ENCODE measurements at places on chromosomes 2 and 18.

DNA sequence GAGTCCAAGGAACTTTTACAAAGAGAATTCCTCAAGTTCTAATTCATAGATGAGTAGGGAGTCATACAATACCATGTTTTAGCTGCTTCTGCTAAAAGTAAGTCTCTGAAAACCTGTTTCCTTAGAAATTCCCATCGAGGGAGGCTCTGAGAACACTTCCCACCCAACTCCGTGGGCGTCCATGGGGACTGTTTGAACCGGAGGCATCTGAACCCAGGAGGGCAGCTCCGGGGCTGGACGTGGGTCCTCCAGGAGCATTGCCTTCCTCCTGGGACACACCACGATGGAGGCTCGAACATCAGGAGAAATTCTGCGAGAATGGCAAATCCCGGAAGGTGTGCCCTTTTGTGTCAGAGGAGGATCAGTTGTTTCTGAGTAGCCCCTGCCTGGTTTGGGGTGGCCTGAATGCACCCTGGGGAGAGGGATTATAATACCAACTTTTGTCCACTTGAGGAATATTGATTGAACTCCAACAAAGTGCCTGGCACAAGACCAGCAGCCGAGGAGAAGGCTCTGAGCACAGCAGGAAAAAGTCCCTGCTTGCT lies 327.5 kb upstream of the SALL3 start:
- no peak for DNase-seq

GRCh38 chr2:188787021-188787657 lies 187.0 kb upstream of the COL3A1 start:
- DNase-seq = peak; percentile 90

- no peak for DNase-seq
These were observed 108.4 kb upstream of the RMDN2 start for GRCh38 chr2:37816686-37817085.

DNA sequence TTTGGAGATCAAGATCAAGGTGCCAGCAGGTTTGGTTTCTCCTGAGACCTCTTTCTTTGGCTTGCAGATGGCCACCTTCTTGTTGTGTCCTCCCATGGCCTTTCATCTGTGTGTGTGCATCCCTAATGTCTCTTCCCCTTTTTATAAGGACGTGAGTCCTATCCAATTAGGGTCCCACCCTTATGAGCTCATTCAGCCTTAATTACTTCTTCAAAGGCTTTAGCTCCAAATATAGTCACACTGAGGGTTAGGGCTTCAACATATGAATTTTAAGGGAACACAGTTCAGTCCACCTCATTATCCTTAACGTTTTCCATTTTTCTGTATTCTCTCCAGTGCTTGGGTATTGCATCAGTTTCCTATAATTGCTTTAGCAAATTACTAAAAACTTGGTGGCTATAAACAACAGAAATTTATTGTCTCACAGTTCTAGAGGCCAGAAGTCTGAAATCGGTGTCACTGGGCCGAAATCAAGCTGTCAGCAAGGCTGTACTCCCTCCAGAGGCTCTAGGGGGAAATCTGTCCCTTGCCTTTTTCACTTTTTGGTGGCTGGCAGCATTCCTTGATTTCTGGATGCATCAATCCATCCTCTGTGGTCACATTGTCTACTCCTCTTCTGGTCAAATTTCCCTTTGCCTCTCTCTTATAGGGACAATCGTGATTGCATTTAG lies 34.1 kb downstream of the CDC42EP3 start:
- no peak for DNase-seq

DNA sequence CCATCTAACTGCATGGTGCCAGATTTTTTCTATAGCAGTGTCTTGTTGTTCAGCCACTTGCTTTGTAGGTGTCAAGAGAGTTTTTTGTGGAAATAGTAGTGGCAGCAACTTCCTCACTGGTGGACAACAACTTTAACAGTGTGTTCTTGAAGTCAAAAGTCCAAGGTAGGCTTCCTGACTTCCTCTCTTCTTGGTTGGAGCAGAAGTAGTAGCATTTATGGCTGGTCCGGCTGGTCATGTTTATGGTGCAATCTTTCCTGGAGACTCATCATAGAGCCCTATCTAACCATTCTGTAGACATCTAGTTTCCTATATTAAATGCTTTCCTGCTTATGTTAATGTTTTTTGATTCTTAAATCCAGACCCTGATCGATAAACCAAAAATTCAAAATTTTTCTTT lies 11.7 kb downstream of the GPR75 start:
- no peak for DNase-seq

DNA sequence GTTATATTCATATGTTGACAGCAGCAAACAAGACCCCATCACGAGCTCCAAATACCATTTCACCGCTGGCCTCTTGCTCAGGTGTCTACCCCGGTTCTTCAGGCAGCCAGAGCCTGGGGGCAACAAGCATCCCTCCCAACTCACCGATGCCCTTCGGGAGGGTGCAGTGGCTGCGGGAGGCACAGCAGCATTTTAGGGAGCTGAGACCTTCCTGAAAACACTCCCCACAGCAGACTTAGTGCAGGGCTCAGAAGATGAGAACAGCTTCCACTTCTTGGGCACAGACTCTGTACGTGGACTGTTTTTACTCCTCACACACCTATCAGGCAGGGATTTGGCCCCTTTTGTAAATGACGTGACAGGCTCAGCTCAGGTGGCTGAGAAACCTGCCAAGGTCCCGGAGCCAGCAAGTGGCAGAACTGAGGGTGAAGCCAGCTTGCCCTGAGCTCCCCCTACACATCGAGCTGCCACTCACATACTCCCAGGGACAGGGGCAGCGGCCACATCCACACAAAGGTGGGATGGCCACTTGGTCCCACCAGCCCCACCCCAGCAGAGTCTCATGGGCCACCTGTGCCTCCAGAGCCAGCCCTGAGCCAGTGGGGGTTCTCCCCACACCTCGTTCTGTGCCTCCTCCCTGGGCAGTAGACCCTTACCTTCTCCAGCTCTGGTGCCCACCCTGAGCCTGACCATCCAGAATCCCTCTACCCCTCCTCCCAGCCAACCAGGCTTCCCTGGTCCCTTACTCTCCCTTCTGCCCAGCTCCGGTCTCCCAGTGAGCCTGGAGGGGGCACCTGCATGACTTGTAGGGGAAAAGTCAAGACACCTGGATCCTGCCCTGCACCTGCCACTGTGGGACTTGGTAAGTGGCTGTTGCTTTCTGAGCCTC lies 28.5 kb downstream of the CYP27C1 start:
- DNase-seq = no peak

DNA sequence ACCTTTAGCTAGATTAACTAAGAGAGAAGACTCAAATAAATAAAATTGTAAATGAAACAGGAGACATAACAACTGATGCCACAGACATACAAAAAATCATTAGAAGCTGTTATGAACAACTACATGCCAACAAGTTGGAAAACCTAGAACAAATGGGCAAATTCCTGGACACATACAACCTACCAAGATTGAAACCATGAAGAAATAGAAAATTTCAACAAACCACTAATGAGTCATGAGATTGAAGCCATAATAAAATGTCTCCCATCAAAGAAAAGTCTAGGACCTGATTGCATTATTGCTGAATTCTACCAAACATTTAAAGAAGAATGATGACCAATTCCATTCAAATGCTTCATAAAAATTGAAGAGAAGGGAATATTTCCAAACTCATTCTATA lies 54.3 kb downstream of the ST3GAL5 start:
- DNase-seq = no peak

DNA sequence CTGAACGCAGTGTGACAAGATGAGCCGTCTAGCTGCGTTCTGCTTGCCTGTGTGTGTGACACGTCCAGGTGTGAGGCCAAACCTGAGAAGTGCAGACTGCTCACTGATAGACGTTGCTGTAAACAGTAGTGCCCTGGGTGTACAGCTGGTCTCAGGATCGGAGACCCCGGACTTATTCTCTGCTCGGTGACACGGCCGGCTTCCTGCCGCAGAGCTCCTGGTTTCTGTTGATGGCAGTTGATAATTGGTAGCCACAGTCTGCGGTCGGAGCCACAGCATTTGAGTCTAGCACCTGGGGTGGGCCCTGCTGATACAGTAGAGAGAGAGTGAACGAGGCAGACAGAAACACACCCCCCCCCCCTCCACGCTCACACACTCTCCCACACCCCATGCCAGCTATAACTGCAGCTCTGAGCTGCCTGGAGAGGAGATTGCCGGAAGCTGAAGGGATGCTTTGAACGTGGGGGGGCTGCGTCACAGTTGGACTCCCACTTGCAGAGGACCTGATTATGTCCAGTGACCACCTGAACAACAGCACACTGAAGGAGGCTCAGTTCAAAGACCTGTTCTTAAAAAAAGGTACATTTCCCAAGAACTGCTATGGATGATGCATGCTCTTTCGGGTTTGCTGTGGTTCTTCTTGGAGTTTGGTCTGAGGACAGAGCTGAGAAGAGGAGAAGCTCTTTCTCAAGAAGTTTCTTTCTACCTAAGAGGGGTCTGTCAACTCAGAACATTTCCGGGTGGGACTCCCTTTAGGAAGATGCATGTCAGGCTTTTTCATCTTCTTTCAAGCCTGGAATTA lies 114.0 kb downstream of the FAM210A start:
- no peak for DNase-seq

DNA sequence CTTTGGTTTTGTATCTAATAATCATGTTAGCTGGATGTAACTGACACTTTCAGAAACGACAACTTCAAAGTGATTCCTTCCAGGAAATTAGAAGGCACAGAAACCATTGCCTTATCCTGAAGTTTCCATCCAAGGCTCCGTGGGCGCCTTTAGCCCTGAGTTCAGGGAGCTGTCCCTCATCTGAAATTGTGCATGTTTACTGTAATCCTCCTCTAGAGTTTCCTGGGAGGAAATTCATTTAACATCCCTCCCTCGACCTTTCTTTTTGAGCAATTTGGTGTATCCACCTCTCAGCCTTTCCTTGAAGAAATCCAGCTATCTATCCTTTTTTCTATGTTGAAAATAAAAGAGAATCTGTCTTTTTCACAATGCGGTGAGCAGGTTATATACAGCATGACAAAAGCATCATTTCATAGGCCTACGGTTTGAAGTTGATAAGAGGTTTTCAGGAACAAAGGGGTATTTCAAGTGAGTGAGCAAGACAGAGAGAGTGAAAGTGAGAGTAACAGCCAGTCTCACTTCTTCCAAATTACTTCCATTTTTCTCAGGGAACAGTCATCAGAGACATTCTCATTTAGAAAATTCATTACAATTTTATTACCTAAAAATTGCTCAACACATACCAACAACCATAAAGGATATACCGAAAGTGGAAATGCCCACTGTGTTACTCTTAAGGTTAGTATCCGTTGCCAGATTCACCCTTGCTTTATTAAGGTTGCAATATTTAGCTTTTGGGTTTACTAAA lies 167.3 kb downstream of the MREG start:
- DNase-seq = no peak

DNA sequence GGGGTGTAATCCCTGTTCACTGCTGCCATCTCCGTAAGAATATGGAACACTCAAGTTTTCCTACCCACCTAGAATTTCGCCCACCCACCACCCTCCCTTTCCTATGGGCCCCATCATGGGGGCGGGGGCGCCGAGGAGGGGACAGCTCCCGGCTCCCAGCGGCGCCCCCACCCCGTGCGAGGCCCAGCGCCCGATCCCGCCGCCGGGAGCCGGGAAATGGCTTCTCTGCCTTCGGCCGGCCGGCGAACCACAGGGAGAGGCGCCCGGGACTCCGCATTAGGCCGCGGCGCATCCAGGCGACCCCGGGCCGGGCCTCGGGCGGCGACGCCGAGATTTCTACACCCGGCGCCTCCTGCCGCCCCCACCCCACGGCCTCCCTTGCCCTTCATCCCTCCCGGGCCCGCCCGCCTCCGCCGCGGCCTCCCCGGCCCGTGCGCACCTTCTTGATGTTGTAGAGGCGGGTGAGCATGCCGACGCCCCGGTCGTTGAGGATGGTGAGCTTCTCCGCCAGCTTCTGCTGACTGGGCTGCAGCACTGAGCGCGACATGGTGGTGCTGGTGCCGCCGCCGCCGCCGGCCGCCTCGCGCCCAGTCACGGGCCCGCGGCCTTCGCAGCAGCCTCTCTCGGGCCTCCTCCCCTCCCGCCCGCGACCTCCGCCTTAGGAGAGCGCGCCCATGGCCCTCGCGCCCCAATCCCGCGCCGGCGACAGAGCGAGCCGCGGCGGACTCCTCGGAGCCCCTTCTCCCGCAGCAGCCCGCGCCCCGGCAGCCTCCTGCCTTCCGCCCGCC lies 510 bp downstream of the NCKAP1 start:
- DNase-seq = no peak

GRCh38 chr2:228876276-228876675 lies 394.8 kb downstream of the PID1 start:
- no peak for DNase-seq

GRCh38 chr18:9986156-9986930 lies 72.5 kb downstream of the VAPA start:
- DNase-seq = no peak

Data from HFFc6 (cell line).